ENCODE measurements at places on chromosomes 2 and 18.

- DNase-seq = no peak
Observed at GRCh38 chr2:85032621-85033020, 61.7 kb downstream of the KCMF1 start.

GRCh38 chr2:240462073-240462706 lies 26.7 kb downstream of the GPC1 start:
- peak; percentile 15 for DNase-seq

- no peak for DNase-seq
Observed at GRCh38 chr2:17181051-17181752, 337.0 kb downstream of the RAD51AP2 start.

DNA sequence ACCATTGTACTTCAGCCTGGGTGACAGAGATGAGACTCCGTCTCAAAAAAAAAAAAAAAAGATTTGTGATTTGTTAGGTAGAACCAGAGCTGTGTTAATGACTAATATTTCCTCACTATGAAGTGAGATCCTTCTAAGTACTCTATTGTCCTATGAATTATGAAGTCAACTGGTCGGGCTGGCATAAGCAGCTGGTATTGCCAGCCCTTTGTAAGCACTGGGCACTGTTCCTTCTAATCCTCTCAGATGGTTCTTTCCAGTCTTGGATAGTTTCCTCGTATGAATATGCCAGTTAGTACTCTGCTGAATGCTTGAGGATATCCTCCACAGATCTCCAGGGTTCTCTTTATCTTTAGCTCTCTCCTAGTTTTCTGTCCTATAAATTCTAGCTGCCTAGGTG lies 223.1 kb upstream of the SP5 start:
- no peak for DNase-seq

GRCh38 chr2:129748653-129749052 lies 230.8 kb upstream of the RAB6C start:
- DNase-seq = no peak

GRCh38 chr2:18546567-18546966 lies 13.9 kb downstream of the RDH14 start:
- DNase-seq = no peak

DNA sequence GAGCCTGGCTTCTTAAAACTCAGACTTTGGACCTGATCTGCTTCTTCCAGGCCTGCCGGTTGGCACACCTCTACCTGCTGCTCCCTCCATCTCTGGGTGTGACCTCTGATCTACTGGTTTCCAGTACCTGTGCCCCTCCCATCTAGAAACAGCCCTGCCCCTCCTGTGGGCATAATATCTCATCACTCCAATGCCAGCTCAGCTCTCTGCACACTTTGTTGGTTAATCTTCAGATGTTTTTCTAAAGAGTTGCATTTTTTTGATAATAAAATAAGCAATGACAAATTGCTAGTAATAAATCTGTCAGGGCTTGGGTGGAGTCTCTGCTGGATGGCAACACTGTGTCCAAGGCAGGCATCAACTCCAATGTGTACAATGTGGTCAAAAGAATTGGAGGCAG lies 89.6 kb upstream of the PPP1CB start:
- no peak for DNase-seq

GRCh38 chr2:240429341-240429871 lies 6.1 kb upstream of the GPC1 start:
- DNase-seq = no peak

- no peak for DNase-seq
Observed at GRCh38 chr2:211674715-211675114, 863.9 kb downstream of the ERBB4 start.

GRCh38 chr2:128284037-128284441 lies 34.6 kb downstream of the HS6ST1 start:
- no peak for DNase-seq

GRCh38 chr2:95266781-95267430 lies 7.3 kb upstream of the PROM2 start:
- no peak for DNase-seq

GRCh38 chr2:75021672-75022071 lies 63.2 kb downstream of the POLE4 start:
- DNase-seq = no peak

DNA sequence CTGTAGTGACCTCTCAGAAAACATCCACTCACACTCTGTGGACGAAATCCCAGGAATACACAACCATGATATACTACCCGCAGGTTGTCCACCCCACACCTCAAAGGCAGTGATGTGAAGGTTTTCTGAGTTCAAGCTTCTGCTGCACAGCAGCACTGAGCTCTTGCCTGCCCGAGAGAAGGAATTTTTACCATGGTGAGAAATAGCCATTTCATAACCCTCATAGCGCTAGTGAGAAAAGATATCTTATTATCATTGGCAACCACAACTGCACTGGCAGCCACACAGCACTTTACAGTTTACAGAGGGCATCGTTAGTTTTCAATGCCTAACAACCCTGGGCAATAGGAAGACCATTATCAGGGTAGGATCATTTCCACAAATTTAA lies 36.9 kb downstream of the NAPG start:
- DNase-seq = no peak

GRCh38 chr2:234821946-234822475 lies 129.8 kb upstream of the SH3BP4 start:
- no peak for DNase-seq

DNA sequence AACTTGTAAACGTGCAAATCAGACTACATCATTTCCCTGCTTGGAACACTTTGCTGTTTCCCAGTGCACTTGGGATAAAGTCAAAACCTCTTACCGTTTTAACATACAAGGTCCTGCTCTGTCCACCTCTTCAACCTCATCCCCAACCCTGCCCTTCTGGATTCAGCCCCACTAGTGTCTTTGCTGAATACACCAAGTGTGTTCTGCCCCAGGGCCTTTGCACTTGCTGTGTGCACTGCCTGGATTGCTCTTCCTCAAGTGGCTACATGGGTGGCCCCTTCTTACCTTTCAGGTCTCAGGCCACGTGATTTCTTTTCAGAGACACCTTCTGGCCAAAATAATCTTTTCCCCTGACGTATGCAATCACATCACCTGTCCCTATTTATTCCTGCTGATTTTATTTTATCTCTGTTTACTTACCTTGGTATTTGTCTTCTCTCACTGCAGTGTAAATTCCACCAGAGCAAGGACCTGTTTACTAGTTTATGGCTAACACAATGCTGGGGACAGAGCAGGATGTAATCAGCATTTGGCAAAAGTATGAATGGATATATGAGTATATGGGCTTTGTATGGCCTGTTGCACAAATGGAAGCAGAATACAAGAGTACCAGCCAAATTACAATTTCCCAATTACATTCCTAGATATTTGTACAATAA lies 63.9 kb downstream of the MAPK4 start:
- DNase-seq = no peak

- no peak for DNase-seq
Observed at GRCh38 chr2:169415233-169415748, 53.0 kb upstream of the LRP2 start.

GRCh38 chr2:153196378-153197058 lies 282.0 kb downstream of the RPRM start:
- DNase-seq = no peak

DNA sequence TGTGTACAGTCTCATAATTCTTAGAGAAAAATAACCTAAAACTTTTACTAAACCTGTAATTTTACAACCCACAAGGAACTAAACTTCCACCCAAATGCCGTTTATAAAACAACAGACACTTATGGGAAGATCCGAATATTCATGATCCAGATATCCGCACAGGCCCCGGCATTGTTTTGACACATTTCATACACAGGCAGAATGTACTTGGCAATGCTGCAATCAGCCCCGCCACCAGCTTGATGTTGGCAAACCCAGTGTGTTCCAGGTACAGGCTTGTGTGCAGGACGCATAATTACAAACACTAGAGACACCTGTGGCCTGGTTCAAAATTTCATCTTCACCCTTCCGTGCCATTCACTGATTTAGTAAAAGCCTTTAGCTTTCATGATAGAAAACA lies 393.0 kb upstream of the SALL3 start:
- DNase-seq = no peak

DNA sequence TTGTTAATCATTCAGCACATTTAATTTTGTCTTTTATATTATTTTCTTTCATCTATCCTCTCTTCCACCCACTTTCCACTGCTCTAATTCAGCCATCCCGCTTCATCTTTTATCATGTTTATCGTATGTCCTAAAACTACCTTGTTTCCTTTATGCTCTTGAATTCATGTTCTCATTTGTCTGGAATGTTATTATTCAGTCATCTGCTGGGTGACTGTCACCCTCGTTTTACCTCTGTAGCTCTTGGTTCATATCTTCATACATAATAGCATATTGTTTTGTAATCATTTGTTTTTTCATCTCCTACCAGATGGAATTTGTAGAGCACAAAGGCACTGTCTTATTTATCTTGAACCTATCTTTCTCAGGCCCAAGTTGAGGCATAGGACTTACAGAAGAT lies 37.0 kb downstream of the SMCHD1 start:
- no peak for DNase-seq

DNA sequence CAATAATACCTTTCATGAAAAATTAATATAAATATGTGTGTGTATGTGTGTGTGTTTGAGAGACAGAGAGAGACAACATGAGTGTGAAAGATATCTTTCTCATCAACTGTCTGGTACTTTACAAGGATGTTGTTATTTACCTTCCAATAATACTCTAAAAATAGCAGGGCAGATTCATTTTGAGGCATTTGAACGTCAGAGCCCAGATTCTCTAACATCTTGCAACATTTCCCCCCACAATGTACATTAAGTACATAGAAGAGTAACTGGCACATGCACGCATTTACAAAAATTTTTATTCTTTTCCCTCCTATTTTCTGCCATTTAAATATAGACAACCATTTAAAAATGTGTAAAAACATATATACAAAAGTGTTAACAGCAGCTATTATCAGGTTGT lies 100.9 kb downstream of the PID1 start:
- DNase-seq = no peak
